ENCODE measurements at places on chromosomes 1 and 21.

- DNase-seq = no peak
Observed at GRCh38 chr1:66336641-66336990, 197.3 kb upstream of the SGIP1 start.

- peak; percentile 78 for DNase-seq
Observed at GRCh38 chr21:38351961-38352521, 95.2 kb downstream of the KCNJ15 start.

- no peak for DNase-seq
Observed at GRCh38 chr1:207020709-207021107, 11.8 kb downstream of the C1orf116 start.

DNA sequence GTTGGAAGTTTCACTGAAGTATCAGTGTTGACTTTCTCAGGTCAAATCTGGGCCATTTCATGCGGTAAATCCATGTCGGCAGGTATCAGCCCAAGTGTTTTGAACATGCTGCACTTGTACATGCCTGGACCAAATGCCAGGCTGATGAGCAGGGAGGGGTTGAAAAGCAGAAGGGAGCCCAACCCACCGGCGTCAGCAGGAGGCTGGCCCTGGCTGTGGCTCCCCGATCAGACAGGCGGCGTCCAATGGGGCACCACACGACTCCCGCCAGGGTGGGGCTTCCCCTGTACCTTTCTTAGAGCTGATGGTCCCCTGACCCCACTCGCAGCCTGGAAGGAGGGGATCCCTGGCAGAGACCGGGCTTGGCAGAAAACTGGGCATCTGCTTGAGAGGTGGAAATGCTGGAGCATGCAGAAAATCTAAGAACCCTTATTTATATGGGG, 540.0 kb downstream of the KIF26B start:
- no peak for DNase-seq

DNA sequence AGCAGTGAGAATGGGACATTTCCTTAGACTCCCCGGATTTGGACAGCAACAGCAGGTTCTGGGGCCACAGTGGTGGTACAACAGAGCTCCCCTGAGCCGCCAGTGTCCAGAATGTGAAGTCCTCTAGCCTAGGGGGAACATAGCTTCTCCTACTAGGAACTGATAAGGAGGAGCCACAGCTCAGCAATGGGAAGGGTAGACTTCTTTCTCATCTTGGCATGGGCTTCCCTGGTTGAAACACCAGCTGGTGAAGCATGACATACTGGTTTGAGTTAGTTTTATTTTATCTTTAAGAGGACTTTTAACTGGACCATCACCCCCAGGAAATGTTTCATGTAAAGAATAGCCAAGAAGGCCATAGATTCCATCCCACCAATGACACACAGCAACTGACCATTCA, 68.4 kb downstream of the KCNJ15 start:
- DNase-seq = no peak

DNA sequence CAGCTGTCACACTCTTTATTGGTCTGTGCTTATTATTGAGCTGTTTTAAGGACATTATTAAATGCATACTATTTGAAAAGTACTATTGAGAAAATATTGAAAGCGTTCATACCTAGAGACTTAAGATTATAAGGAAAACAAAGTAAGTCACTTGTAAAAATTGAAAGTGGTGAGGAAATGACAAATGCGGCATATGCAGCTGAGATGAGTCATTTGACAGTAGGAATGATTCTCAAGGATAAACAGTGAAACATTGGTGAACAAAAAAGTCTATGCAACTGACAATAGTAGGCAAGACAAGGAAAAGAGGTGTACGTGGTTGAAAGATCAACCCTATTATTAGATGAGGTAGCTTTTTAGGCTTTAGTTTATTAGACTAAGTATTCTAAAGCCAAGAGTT, 82.6 kb upstream of the MAP10 start:
- DNase-seq = no peak

DNA sequence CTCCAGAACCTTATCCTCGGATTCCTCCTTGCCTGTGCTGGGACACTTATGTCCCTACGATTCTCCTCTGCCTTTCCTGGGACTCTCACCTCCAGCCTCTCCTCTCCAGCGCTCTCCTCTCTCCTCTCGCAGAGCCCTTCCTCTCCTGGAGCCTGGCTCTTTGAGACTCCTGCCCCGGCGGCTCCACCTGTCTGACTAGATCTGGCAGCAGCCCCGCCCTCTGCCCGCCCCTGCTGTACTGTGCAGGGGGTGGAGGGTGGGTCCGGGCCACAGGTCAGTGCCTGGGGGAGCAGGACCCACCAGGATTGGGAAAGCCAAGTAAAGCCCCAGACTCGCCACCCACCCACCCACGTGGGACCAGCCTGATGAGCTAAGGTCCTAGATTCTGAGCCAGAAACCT, 1.6 kb downstream of the ELOVL1 start:
- DNase-seq = no peak

- no peak for DNase-seq
Observed at GRCh38 chr1:183195142-183195574, 9.1 kb downstream of the LAMC2 start.

- DNase-seq = no peak
Observed at GRCh38 chr1:28895896-28896608, 18.3 kb upstream of the EPB41 start.

- DNase-seq = peak; percentile 53
Observed at GRCh38 chr1:86155807-86156565, 586 bp downstream of the COL24A1 start.
